AG09309 (cell line): ENCODE measurements at places on chromosomes 6 and 20.

- no peak for DNase-seq
Measured at GRCh38 chr20:5492937-5493336, 176.2 kb upstream of the PROKR2 start.

GRCh38 chr20:50588034-50588736 is 78.0 kb downstream of the PTPN1 start:
- no peak for DNase-seq

- no peak for DNase-seq
Measured at GRCh38 chr6:149045404-149045803, 272.1 kb upstream of the TAB2 start.

- no peak for DNase-seq
Measured at GRCh38 chr6:24428615-24429014, 25.9 kb downstream of the MRS2 start.

- peak; percentile 63 for DNase-seq
Measured at GRCh38 chr6:31401403-31401802, 2.0 kb upstream of the MICA start.
